ENCODE measurements at places on chromosomes 11 and 22.
A peak's percentile ranks its signal among the peaks of the same experiment; 100 is the strongest.

DNA sequence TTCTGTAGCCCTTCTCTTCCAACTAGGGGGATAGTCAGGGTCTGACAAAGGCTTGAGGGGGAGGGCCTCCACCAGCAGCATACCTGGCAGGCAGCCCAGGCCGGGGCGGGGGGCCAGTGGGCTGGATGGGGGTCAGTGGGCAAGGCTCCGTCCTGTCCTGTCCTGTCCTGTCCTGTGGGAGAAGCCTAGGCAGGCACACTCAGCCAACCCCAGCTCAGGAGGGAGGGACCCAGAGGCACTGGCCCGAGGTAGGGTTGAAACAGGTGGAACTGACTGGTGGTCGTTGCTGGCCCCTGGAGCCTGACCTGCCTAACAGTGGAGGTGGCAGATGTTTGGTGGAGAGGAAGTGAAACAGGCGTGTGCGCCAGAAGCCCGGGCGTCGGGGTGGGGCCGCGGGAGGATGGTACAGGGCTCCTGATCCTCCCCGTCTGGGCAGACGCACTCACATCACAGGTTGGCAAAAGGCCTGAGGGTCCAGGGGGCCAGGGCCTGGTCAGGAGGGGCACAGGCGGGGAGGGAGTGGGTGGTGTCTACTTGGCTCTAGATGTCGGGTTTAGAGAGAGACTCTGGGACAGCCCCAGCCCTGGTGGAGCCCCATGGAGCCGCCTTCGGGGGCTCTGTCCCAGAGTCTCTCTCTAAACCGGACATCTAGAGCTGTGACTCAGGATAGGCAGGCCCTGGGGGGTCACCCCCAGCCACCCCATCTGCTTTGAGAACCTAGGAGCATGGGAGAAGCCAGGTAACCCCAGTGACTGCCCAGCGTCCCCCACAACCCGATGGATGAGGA, 32.5 kb upstream of the GRAMD4 start:
- peak; percentile 22 for DNase-seq

GRCh38 chr11:34074391-34074790, 22.9 kb downstream of the CAPRIN1 start:
- DNase-seq: no peak

- peak; percentile 1 for DNase-seq
These were observed 181.1 kb upstream of the SESN3 start for GRCh38 chr11:95412074-95412473.

DNA sequence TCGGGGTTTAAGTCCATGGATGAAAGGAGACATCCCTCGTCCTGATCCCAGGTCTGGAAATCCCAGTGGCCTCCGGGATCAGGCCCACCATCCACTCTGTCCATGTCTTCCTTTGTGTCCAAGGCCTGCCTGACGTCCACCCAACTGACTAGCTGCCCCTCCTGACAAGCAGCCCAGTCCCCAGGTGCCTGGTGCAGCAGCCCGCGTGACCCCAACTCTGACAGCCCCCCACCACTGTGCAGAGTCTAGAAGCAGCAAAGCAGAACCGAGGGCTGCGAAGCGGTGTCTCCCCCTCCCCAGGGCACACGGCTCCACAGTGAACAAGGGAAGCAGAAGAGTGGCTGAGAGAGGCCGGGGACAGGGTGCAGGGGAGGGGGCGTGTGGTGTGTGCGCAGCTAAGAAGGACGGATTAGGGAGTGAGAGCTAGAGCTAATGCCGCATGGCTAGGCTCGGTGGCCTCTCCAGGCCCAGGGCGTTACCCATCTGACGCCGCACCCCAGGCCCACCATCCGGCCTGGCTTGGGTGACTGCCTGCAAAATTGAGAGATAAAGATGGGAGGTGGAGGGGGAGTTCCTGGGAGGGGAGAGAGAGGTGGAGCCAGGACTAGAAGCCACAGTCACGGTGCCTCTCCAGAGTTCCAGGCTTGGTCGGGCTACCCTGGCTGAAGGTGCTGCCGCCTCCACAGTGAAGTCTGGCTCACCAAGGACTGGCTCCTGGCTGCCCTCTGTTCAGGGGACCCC, 16.6 kb upstream of the BAIAP2L2 start:
- DNase-seq: no peak

DNA sequence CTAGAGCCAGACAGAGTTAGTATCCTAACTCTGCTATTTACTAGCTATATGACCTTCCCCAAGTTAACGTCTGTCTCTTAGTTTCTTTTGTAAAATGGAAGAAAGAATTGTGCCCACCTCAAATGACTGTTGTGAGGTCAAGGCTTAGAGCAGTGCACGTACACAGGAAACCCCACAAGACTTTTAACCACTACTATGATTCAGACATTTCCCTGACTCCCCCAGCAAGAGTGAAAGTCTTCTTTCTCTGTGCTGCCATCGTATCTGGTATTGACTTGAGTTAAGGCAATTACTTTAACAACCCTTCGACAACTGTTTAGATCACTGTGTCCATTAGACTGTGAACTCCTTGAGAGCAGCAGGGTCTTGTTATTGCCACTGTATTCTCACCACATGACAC, 2.6 kb upstream of the OR52W1 start:
- no peak for DNase-seq

DNA sequence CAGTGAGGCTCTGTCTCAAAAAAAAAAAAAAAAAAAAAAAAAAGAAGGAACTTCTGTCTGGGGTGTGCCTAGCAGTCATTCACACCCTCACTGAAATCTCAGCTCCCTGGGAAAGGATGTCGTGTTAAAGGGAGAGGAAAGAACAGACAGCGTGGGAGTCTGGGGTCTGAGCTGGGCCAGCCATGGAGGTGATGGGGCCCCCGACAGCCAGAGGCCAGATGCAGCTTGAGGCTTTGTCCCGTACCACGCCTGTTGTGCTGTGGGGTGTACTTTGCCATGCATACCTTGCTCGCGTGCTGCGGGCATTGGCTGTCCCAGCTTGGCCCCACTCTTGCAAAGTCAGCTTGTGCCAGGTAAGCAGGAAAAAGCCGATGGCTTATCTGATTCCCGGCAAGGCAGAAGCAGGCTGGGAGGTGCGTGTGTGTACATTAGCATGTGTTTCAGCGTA, 4.6 kb downstream of the SYT12 start:
- no peak for DNase-seq

DNA sequence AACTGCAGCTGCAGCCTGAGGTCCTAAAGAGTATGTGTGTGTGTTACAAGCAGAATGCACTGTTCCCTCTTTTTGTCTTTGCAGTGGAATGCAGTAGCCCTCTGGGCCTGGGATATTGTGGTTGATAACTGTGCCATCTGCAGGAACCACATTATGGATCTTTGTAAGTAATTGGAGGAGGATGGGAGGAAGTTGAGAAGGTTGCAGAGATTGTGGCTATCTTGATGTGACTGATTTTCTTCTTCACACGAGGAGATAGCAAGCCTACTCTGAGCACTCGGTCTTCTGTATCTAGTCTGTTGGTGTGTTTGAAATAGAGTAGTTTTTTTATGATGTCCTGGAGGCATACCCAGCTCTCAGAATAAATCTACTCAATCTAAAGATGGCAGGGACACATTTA, 2.3 kb downstream of the RBX1 start:
- DNase-seq: no peak

All from tongue (tissue), 3 donors.